ENCODE measurements at places on chromosomes 2 and 18.
A peak's percentile ranks its signal among the peaks of the same experiment; 100 is the strongest.

- DNase-seq: peak; percentile 53
Observed at GRCh38 chr2:207777124-207777523, 7.4 kb upstream of the FZD5 start.

GRCh38 chr2:43083710-43084698, 142.4 kb downstream of the ZFP36L2 start:
- no peak for DNase-seq

GRCh38 chr18:70195852-70196434, 9.5 kb downstream of the RTTN start:
- no peak for DNase-seq

- DNase-seq: no peak
Observed at GRCh38 chr2:44962176-44962695, 20.7 kb downstream of the SIX3 start.

GRCh38 chr18:25553631-25554263, 201.8 kb upstream of the ZNF521 start:
- no peak for DNase-seq

DNA sequence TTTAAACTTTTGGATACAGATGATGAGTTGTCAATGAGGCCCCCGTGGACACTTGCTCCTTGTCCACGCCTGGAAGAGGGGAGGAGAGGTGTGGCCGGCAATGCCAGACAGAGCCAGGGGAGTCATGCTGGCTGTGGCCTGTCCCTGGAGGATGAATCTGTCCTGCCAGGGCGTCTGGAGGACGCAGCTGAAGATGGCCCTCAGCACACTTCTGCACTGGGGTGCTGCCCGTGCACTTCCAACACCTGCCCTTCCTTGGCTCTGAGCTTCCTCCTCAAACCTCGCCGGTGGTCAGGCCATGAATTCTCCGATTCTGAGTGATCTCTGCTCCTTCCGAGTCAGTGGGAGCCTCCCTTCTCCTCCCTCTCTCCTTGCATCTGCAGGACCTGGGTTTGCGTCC, 56.4 kb downstream of the KCNF1 start:
- no peak for DNase-seq

- no peak for DNase-seq
Observed at GRCh38 chr2:145096582-145096981, 576.7 kb upstream of the ZEB2 start.

GRCh38 chr18:34509163-34509562, 200.9 kb upstream of the DTNA start:
- DNase-seq: no peak

- no peak for DNase-seq
Observed at GRCh38 chr2:71358931-71359671, 27.5 kb downstream of the ZNF638 start.

GRCh38 chr2:100272841-100273329, 49.4 kb downstream of the LONRF2 start:
- no peak for DNase-seq

DNA sequence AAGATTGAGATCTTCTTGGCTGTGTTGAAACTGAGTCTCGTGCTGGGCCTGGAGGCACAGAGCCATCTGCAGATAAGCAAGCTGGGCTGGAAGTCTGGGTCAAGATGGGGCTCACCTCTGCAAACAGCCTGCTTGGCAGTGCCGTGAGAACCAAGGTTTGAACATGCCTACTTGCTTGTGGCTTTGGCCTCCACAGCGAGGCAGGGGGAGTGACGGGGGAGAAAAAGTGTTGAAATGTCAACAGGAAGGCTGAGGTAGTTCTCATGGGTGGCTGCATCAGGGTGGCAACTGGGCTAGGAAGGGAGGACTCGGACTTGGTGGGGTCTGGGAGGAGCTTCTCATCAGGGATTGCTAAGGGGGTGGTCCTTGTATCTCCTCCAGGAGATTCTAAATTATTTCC, 99.7 kb downstream of the THNSL2 start:
- no peak for DNase-seq

DNA sequence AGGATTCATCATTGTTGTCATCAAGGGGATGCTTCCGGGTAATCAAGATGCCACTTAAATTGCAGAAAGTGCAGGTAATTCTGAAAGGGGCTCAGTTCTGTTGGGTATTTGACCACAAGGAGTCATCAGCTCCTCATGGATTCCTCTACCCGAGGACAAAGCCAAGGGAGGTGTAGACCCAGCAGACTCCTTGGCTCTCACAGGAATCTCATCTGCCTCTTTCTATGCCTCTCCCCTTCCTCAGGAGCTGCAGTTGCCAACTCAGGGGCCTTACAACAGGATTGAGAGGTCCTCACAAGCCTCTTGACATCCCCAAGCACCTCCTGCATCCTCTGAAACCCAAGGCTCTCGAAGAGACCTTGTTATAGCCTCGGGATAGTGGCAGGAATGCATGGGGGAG, 44.0 kb downstream of the ITGB6 start:
- no peak for DNase-seq

DNA sequence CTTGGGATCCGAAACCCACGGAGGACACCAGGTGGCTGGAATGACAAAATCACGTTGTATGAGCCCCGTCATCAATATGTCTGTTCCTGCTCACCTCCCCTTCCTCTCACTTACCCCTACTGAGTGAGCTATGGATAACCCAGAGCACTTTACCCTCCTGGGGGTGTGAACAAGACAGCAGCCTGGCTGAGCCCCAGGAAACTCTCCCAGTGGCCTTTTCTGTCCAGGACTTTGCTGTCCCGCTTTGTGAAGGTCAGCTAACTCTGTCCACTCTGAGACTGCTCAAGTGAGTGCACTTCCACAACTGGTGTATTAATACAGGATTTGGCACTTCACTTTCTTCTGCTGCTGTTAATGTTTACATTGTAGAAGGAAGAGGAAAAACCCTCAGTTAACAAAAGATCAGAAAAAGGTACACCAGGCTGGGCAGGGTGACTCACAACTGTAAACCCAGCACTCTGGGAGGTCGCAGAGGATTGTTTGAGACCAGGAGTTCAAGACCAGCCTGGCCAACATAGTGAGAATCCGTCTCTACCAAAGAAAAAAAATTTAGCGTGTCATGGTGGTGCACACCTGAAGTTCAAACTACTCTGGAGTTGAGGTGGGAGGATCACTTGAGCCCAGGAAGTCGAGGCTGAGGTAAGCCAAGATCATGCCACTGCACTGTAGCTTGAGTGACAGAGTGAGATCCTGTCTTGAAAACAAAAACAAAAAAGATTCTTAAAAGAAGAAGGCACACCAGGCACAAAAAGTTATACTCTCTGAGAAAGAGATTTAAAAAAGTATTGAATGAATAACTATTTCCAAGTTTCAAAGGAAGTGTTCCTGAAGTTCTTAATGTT, 90.3 kb downstream of the CLHC1 start:
- no peak for DNase-seq

DNA sequence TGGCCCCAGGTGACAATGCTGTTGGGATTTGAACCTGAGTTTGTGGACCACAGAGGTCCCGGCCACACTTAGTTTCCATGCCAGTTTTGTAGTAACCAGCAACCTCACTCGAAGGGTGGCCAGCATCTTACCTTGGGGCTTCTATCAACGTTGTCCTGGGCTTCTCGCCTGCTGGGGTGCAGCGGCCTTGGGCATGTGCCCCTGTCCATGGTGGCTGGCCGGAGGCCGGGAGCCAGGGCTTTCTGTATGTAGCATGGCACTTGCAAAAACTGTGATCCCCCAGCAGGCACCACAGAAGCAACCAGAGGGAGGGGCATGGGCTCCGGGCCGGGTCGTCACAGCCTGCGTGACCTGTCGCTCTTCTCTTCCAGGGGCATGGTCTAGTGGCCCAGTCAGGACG, 51.7 kb downstream of the ODC1 start:
- no peak for DNase-seq

DNA sequence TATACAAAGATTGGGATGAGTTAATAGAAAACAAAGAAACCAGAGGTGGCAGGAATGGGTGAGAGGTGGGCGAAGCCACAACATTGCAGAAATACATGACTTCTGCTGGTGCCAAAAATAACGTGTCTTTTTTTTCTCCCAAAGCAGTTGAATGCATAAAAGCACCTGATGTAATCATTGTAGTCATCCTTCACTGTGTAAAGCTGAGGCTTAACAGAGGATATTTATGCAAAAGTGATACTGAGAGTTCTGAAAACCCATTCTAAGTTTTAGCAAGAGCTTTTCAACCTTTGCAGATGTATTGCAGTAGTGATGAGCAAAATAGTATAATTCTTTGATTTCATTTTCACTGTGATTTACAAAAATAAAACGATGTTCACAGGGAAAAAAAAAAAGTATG, 173.0 kb downstream of the PTGR3 start:
- DNase-seq: no peak

- no peak for DNase-seq
Observed at GRCh38 chr18:75525331-75525730, 97.8 kb upstream of the SMIM21 start.

GRCh38 chr2:8234253-8234652, 447.6 kb upstream of the ID2 start:
- no peak for DNase-seq

DNA sequence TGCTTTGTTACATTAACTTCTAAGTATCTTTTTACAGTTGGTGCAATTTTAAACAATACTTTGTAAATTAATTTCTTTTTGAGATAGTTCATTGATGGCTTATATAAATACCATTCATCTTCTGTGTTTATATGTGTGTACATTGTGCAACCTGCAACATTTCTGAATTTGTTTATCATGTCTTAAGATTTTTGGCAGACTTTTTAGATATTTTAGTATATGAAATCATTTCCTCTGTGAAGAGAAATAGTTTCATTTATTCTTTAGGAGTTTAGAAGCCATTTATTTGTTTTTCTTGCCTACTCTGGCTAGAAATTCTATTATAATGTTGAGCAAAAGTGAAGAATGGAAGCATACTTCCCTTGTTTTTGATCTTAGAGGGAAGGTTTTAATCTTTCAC, 337.8 kb upstream of the DSEL start:
- DNase-seq: no peak
